Left lobe of liver (tissue), 2 donors: ENCODE measurements at places on chromosomes 11 and 22.

DNA sequence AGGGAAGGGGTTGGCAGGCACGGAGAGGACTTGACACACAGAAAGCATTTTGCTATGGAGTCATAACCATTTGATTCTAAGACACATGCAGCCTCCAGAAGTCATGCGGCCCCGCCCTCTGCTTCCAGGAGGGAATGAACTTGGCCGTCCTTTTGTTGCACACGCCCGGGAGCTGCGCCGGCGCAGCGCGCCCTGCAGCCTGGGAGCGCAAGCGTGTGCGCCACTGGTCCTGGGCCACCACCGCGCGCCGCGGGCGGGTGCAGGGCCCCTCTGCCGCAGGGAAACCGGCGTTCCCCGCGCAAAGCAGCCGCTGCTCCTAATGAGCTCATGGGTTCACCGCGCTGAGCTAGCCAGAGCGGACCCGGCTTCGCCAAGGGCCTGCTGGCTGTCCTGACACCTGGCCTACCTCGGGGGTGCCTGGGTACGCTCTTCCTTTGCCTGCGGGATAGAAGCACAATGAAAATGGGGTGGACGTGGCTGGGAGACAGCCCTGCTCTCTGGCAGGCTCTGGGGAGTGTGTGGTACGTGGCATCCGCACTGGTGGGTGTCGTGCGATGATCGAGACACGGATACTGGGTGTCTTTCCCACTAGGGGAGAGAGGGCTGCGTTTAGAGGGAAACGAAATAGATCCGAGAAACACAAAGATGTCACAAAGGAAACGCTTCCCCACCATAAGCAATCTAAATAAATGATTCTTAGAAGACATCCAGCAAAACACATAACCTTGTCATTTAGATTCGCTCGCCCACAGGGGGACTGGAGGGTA is 669 bp downstream of the MICAL3 start:
- DNase-seq = peak; percentile 80

DNA sequence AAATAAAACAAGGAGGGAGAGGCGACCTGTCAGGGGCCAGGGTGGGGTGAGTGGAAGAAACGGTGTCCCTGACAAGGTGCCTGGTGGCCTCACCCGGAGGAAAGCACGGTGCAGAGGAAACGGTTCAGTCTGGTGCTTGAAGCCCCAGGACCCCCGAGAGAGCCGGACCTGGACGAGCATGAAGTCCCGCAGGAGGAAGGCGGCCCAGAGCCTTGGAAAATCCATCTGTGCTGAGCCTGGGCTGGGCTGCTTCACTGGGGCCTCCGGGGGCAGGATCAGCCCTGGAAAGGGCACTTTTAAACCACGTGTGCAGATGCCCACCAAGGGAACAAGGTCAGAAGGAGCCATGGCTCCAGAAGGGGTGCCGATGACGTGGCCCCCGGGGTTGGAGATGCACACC is 467.3 kb downstream of the OPCML start:
- DNase-seq = no peak

- DNase-seq = no peak
Measured at GRCh38 chr22:38313384-38313955, 3.8 kb downstream of the CSNK1E start.

DNA sequence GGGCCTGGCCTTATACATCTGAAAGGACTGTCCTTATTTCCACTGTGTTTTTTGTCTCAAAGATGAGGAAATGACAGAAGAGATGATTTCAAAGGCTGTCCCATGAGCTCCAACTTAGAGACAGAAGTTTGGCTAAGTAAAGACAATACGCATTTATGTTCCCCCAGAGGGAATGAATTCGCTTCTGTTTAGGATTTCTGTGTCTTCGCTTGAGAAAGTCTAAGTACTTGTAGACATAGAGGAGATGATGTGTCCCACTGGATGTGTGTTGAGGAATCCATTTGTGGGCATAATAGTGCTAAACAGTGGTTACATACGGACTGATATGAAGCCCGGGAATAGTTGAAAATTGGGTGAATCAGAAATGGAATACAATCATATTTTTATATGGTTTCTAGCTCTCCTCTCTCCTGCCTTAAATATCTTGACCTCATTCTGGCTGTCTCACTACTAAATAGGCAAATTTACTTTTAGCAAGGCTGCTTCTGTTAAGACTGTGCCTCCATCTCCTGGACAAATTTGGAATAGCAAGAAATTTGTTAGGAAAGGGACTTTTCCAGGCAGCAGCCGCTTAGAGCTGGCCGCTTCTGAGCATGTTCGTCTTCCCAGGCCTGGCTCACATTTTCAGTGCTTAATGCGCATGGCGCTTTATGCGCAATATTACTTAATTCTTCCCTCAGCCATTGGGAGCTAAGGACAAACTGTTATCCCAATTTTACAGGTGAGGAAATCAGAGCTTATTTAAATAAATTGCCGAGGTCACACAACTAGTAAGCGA is 1.9 kb upstream of the PEX26 start:
- DNase-seq = peak; percentile 81

GRCh38 chr11:8242118-8242475 is 21.6 kb downstream of the LMO1 start:
- no peak for DNase-seq

- peak; percentile 19 for DNase-seq
Measured at GRCh38 chr11:1341928-1342524, 32.6 kb upstream of the TOLLIP start.

- no peak for DNase-seq
Measured at GRCh38 chr22:21994881-21995444, 12.4 kb upstream of the TOP3B start.

DNA sequence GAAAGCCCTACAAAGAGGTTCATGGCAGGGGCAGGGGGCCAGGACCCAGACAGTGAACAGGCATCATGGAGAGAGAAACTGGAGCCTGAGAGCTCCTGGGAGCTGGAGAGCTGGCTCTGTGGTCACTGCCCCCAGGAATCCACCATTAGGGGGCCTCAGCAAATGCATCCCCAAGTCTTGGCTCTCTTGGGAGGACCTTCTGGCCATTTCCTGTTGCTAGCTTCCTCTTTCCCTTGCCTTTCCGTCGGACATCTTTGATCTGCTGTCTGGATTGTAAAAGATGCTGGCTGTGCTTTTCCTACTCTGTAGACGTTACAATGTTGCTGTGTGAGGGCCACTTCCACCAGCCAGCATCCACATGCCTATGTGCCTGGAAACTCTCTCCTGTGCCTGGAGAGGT is 7.1 kb upstream of the CRYBB2 start:
- DNase-seq = no peak

DNA sequence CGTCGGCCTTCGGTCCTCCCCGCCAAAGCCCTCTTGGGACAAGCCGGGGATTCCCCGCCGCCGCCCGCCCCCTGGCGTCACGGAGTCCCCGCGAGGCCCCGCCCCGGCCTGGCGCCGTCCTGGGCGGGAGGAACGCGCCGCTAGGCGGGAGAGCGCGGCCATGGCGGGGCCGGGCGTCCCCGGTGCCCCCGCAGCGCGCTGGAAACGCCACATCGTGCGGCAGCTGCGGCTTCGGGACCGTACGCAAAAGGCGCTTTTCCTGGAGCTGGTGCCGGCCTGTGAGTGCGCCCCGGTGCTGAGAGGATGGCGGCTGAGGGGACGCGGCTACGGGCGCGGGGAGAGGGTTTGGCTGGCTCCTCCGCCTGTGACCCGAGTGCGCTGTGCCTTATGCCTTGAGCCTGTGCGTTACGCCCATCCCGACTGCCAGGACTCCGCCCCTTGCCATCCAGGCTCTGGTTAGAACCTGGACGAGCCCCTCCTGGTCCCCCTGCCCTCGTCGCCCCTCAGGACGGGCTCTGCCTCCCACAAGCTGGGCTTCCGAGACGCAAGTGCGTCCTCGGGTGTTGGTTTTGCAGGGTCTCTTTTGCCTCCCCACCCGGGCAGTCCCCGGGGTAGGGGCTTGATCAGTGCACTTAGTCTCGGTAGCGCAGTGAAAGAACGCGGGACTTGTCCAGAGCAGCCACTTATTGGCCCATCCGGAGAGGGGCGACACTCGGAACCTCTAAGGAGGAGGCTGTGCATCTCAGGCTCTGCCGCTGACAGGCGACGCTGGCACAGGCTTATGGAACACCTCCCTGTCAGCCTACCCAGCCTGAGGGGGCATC is at the start of gene ATG16L2:
Gene ATG16L2 (plus strand): TSS at position 126 of the 824 bp plus-strand sequence. CDS start 35 bp downstream, at position 161.
- DNase-seq = peak; percentile 92

DNA sequence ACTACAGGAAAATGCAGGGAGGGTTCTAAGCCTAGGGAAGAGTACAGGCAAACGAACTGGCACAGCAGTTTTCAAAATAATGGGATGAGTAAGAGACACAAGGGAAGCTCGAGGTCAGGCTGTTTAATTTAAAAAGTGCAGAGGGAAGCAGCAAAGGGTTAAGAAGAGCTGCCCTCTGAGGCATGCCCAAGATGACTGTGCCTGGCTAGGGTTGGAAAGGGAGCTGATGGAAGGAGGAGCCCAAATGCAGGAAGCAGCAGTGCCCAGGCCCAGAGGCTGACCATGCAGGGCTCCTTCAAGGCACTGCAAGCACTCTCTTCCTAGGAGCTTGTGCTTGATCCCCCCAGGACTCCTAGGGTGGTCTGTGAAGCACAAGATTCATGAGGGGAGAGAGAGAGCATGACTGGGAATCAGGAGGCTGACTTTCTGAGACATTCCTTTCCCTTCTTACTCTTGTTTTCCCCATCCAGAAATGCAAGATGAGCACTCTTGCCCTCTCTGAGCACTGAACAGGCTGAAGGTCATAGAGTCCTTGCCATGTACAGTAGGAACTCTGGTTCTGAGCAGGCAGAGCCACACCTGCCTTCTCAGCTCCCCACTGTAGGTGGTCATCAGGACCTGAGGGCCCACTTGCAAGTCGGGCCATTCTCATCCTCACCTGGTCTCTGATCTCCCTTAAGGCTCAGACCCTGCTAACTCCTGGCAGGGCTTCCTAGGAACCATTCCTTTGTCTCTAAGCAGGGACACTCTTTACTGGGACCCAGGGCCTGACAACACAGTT is 46.7 kb upstream of the DRD2 start:
- DNase-seq = no peak

DNA sequence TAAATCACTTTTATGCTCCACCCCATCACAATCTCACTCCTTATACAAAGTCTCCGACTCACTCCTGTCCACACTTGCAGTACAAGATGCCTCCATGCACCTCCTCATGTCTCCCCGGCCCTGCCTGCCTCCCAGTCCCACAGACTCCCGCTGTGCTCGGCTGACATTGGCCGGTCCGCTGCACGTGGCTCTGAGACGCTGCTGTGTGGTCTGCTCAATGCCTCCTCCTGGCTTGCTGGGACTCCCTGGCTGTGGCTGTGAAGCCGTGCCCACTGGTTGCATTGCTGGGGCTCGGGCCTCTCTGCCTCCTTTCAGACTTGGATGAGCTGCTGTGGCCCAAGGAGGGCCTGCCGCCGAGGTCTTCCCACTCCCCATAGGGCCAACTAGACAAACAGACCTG is 224.0 kb upstream of the B3GAT1 start:
- peak; percentile 34 for DNase-seq

GRCh38 chr11:133326332-133326731 is 206.0 kb downstream of the OPCML start:
- DNase-seq = no peak

GRCh38 chr11:117175104-117175503 is 3.4 kb upstream of the SIDT2 start:
- no peak for DNase-seq
